Activated T-helper 9 cell treated with anti-CD3 and anti-CD28 coated beads, Interleukin-2, amount 50 U/mL, for 16 hours (primary cell): ENCODE measurements at places on chromosomes 4 and X.

DNA sequence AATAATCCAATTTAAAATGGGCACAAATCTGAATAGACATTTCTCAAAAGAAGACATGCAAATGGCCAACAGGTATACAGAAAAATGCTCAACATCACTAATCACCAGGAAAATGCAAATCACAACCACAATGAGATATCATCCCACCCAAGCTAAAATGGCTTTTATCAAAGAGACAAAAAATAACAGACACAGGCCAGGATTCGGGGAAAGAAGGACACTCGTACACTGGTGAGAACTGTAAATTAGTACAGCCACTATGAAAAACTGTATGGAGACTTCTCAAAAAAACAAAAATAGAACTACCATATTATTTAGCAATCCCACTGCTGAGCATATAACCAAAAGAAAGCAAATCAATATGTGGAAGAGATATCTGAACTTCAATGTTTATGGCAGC is 8.5 kb downstream of the SPP1 start:
- no peak for DNase-seq

GRCh38 chr4:6785572-6785925 is 3.0 kb downstream of the KIAA0232 start:
- DNase-seq: no peak

DNA sequence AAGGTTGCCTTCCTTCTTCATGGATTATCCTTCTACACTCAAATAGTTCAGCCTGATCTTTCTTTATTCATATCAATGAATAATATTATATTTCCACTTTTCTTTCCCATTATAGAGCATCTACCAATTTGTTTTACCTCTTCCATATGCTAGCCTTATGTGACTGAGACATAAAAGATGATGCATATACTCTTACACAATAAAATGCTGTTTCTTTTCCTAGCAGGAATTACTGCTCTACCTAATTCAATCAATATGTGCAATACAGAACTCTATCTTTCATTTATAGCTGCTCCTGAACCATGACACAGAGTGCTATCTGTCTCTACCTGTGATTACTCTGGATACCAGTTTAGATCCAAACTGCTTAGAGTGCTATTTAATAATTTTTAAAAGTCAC is 2334.0 kb downstream of the PCDH7 start:
- no peak for DNase-seq

GRCh38 chr4:1240721-1241465 is 8.0 kb downstream of the CTBP1 start:
- no peak for DNase-seq

GRCh38 chr4:6278801-6279197 is 9.1 kb downstream of the WFS1 start:
- DNase-seq: no peak

DNA sequence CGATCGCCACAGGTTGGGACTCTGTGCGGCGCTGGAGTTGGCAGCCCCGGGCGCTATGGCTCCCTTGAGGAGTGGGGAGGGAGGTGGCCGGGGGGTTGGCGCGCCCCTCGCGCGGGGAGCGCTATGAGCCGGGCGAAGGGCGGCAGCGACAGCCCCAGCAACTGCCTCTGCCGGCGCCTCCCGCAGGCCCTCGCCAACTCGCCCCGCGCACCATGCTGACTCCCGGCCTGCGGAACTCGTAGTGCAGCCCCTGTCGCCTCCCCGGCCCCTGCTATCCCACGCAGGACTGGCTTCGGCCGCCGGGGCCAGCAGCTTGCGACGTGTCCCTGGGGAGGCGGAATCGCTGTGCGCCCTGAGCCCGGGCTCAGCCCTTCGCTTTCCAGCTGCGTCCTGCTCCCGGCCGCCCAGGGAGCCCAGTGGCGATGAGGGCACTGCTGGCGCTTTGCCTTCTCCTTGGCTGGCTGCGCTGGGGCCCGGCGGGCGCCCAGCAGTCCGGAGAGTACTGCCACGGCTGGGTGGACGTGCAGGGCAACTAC is 415 bp downstream of the SHISA3 start:
- DNase-seq: no peak

- DNase-seq: no peak
Measured at GRCh38 chr4:174474457-174475075, 47.7 kb downstream of the HPGD start.

DNA sequence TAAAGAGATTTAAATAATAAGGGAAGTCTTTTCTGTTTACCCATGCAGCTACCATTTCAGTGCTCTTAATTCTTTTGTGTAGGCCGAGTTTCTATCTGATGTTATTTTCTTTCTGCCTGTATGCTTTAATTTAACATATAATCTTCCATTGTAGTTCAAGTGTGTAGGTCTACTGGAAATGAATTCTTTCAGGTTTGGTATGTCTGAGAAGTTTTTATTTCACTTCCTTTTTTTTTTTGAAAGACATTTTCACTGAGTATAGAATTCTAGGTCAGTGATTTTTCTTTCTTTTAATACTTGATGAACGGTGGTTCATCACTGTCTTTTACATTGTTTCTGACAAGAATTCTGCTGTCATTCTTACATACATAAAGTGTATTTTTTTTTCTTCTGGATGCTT is 42.1 kb downstream of the VAMP7 start:
- no peak for DNase-seq

GRCh38 chrX:136652822-136653723 is 5.1 kb downstream of the CD40LG start:
- DNase-seq: no peak

- DNase-seq: no peak
Measured at GRCh38 chrX:115901241-115901640, 269.3 kb upstream of the AGTR2 start.

DNA sequence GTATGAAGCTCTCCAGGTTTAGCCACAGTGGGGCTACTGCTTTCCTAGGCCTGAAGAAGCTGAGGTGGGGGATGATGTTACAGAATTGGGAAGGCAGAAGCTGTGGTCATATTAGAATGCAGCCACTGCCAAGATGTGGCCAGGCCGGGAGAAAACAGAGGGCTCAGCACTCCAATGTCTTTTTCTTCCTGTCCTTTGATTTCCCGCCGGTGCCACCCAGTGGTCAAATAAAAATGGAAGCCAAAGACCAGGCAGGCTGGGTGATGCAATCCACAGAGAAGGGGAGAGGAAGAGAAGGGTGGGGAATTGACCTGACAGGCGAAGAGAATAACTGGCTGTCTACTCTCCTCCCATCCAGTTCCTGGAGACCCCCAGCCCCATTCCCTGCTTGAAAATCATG is 94.9 kb upstream of the SHISA3 start:
- DNase-seq: no peak

DNA sequence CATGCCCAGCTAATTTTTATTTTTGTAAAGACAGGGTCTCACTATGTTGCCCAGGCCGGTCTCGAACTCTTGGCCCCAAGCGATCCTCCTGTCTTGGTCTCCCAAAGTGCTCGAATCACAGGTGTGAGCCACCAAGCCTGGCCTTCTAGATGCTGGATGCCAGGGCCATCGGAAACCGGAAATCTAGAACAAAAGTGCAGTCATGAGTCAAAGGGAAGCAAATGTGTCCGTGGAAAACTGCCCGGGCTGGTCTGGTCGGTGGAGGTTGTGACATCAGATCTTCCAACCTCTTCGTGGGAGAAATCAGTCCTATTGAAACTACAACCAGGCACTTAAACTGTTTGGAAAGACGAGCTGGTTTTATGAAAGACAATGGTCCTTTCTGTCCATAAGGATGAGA is 92.3 kb upstream of the SHOX start:
- DNase-seq: no peak

GRCh38 chr4:155011163-155011780 is 197.2 kb upstream of the NPY2R start:
- no peak for DNase-seq

GRCh38 chr4:24321616-24322015 is 262.7 kb downstream of the DHX15 start:
- DNase-seq: no peak

DNA sequence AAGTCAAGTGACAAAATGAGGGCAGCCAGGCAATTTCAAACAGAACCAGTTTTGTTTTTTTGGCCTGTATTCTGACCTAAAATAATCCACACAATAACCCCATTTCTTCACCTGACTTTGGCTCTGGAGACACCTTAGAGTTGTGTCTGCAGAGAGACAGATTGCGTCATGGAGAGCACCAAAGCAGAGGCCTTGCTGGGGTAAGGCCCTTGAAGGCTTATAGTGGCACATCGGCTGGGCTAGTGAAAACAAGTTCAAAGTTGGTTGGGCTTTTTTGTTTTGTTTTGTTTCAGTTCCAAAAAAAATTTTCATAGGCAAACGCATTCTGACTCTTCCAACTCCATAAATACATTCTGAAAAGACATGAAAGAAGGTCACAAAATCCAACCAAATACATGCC is 34.4 kb downstream of the PARM1 start:
- no peak for DNase-seq

DNA sequence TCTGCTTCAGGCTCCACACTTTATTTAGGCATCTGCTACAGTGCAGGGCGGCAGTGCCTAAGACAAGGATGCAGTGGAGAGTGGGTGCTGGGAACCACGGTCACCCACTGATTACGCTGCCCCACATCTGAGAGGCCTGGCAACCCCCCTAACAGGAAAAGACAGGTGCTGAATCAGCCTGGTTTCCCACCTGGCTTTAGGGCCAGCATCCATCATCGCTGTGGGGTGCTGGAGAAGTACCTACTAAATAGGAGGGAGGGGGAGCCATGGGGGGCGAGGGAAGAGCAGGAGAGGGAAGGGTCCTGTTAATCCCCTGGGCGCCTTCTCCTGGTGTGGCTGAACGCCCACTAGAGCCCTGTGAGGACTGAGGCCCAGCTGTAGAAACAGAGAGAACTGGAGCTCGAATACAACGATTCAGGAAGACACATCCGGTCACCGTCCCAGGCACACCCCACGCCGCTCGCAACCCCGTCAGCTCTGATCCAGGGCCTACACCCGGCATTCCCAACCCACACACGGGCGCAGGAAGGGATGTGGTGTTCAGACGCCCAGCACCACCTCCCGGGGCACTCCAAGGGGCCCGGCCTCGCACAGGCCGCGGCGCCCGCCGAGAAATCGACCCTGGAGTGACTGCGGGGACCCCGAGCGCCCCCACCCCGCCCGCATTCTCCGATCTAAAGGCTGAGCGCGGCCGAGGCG is 554 bp downstream of the DCTD start:
- no peak for DNase-seq

GRCh38 chr4:148239494-148239985 is 202.7 kb downstream of the NR3C2 start:
- DNase-seq: no peak

DNA sequence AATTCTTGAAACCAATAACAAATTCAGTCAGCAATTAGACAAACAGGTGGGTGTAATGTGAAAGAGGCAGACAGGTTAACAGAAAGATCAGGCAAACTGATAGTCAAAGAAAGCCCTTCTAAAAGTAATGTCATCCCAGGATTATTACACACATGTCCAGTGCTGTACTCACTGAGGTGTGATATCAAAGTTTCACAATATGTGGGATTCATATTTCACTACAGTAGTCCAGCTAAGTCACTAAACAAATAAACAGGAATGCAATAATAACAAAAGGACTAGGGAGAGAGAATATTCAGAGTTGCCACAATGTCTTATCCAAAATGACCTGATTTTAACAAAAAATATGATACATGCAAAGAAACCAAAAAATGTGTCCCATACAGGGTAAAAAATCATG is 787.5 kb downstream of the FSTL5 start:
- no peak for DNase-seq

- no peak for DNase-seq
Measured at GRCh38 chr4:22442956-22443355, 72.9 kb downstream of the ADGRA3 start.

GRCh38 chrX:149313871-149314371 is 191.2 kb downstream of the IDS start:
- DNase-seq: no peak

- no peak for DNase-seq
Measured at GRCh38 chr4:85929961-85930665, 429.7 kb downstream of the MAPK10 start.

DNA sequence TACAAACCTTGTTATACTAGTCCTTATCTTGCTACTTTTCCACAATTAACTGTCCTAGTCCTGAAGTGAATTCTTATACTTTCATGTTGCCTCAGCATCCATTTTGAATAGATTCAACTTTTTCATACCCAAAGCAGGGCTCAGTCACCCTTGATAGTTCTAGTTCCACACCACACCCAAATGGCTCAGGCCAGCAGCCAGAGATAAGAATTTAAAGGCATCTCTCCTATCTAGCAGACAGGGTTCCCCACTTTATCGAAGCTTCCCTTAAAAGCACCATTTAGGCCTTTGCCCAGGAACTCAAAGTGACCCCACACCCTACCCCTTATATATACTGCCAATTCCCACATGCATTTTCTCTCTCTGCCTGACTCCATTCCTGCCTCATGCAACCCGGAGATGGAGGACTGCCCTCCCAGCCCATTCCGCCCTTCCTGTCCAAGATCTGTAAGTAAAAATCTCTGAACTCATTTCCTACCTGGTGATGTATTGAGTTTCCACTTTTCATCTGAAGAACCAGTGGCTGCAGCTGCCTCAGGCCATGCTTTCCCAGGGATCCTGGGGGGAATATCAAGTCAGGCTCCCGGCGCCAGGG is 63.7 kb upstream of the TXK start:
- DNase-seq: no peak

DNA sequence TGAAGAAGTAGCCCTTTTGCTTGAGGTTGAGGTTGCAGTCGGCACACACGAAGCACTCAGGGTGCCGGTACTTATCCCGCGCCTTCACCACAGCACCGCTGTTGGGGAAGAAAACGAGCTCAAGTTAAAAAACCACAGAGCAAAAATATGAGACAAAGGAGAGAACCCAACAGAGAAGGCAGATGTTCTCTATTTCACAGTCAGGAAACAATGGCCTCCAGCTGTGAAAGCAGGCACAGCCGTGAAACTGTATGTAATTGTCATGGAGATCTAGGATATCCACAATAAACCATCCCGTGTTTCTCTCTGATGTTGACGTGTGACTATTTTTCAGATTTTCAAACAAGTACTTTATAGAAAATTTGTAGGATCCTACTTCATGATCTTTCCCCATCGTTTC is 30.9 kb upstream of the CCDC110 start:
- no peak for DNase-seq

DNA sequence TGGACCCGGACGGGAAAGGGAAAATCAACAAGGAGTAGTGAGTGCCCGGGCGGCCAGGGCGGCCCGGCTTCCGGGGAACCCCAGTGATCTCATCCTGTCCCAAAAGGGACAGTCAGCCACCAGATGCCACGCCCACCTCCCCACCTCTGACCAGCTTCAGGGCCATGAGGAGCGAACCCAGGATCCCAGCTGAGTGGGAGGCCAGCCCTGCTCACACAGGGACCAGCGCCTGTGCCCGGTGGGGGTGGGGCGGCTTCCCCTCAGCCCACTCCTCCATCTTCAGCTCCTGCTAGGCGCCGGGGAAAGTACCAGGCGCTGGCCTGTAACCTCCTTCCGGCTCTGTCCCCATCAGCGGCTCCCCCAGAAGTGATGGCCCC is 6.2 kb downstream of the MYL5 start:
- DNase-seq: no peak

GRCh38 chr4:88230969-88231771 is 53.2 kb downstream of the PPM1K start:
- DNase-seq: no peak

DNA sequence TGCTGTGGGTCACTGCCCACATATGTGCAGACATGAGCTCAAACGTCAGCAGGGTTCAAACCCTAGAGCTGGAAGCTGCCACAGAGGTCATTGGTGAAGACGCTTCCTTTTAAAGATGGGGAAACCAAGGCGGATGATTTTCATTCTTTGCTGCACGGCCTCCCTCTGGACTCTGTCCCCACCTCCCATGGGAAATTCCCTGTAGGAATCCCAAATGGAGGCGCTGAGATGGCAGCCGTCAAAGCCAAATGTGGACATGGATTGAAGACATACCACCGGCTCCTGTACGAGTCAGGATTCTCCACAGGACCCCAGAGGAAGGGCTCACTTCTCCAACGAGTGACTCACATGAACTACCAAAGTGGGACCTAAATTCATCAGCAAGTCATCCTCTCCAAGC is 286.4 kb downstream of the CRLF2 start:
- DNase-seq: no peak
